Activated T-cell treated with anti-CD3 and anti-CD28 coated beads for 1 hour (primary cell): ENCODE measurements at places on chromosomes 3 and 15.

DNA sequence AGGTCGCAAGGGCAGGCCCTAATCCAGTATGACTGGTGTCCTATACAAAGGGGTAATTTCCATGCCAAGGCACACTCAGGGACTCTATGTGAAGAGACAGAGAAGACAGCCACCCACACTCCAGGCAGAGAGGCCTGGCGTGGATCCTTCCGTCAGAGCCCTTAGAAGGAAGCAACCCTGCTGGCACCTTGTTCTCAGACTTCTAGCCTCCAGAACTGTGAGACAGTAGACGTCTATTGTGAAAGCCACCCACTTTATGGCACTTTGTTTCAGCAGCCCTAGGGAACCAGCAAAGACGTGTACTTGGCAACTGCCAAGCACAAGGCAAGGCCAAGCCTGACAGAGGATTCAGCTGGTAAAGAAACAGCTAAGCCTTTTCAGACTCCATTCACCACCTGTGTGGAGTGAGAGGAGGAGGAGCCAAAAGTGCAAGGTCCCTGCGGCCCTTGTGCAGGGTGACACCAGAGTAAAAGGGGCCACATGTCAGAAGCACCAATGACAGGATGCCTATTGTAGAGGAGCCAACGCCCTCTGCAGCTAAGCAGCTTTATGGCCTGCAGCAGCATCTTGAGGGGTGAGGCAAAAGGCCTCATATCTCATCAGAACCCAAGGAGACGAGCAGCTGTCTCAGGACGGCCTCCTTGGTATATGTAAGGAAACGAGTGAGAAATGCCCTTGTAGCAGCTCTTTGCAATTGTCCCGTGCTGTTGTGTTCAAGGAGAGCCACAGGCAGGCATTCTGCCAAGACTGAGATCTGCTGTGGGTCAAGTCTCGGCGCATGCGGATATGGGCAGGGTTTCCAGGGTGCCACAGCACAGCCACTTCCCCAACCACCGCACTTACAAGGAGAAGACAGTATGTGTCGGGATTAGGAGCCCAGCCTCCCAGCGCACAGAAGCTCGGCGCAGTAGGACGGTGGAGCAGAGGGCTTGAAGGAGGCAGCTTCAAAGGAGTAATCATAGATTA, 121.5 kb upstream of the LIPC start:
- DNase-seq, result no peak

DNA sequence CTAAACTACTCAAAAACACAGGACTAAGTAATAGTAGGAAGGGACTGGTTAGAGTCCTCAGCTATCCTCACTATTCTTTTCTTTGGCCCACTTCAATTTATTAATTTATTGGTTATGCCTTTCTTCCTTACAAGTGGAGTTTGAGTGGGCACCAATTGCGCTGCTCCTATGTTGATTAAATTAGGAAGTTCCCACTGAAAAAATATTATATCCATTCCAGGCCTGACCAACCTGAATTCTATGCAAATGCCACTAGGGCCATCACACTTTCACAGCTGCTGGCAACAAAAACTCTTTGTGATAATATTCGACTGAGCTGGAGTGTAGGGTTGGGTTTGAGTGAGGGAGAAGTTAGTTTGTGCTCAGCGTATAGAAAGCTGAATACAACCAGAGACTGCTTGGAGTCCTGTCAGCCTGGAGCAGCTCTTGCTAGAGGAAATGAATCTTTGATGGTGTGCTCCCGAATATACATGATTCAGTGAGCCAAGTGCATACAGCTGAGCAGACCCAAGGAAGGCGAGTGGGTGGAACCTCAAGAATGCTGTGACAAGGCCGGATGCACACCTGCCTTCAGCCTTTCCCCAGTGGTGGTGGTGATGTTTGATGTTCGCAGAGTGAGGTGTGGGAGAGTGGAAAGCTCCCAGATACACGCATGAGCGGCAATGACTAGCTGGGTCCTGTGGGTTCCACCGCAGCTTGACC, 1.5 kb downstream of the ARHGEF3 start:
- DNase-seq, result peak; percentile 56

DNA sequence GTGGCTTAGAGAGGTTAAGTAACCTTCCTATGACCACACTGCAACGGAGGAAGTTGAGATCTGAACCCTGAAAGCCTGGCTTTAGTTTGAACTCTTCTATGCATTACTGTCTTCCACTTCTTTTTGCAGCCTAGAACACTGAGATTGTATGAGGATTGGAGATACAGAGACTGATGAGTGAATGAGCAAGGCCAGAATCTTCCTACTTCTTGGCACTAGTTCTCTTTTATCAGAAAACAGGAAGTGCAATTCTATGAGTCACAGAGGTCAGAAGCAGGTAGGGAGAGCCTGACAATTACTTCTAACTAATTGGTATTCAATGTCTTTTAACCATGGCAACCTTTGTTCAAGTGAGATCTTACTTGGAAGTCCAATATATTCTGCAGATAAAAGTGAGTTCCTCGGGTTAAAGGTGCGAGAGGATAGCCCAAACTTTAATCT, 219.0 kb downstream of the SHQ1 start:
- no peak for DNase-seq

GRCh38 chr3:60025096-60026050, 975.5 kb upstream of the CFAP20DC start:
- DNase-seq, result no peak

DNA sequence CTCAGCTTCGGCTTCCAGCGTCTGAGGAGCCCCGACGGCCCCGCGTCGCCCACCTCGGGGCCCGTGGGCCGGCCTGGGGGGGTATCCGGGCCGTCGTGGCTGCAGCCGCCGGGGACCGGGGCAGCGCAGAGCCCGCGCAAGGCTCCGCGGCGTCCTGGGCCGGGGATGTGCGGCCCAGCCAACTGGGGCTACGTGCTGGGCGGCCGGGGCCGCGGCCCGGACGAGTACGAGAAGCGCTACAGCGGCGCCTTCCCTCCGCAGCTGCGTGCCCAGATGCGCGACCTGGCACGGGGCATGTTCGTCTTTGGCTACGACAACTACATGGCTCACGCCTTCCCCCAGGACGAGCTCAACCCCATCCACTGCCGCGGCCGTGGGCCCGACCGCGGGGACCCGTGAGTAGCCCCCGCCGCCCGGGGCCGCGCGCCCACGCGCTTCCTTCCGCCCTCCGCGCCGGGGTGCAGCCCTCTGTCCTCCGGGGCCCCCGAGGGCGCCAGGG, 462 bp downstream of the EDEM1 start:
- peak; percentile 32 for DNase-seq

DNA sequence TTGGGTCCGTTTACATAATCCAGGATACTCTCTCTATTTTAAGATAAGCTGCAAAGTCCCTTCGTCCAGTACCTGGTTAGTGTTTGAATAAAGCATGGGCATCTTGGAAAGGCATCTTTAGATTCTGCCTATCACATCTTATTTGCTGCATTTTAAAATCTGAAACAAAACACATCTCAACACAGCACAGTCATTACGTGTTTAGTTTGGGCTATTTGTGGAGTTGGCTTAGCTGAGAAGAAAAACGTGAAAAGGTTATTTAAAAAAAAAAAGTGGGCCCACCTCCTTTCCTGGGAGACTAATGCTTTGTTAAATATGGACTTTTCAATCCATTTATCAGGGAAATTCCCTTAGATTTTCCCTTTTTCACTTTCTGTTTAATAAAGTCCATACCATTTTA, 174.5 kb upstream of the WNT5A start:
- DNase-seq, result no peak

GRCh38 chr15:56805466-56806147, 72.3 kb upstream of the ZNF280D start:
- no peak for DNase-seq

DNA sequence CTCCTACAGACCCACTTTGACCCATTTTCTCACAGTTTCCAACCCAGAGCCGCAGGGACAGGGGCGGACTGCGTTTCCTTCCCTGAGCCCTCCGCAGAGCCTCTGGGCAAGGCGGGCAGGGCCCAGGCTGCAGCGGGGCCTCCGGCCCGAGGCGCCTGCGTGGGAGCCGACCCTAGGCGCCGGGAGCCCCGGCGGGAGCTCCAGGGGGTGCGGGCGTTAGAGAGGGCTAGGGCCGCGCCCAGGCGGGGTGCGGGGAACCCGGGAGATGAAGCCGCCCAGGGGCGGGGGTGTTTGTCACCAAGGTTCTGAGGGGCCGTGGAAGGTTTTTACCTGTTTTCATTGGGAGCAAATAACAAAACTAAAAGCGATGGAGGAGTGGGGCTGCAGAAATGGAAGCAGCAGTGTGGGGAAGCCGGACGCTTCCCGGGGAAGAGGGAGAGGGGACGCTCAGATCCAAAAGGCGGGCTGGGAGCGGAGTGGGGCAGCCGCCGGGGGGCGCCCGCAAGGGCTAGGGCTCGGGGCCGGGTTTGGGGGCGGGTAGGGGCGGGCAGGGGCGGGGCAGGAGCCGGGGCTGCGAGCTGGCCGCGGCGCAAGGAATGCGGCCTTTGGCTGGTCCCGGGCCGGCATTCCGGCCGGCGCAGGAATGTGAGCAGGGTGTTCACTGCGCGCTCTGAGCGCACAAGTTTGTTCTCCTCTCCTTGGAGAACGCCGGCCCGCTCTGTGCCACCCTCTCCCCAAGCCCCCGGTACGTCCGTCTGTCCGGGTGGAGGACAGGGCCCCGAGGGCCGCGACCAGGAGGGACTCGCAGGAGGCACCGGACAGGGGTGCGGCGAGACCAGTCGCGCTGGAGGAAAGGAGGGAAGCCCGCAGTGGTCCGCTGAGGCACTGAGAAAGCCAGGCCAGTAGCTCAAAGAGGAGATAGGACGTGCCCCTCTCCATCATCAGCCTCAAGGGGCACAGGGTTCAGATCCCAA, 61.1 kb downstream of the AMOTL2 start:
- no peak for DNase-seq

- DNase-seq, result no peak
Observed at GRCh38 chr3:102206511-102207031, 228.2 kb upstream of the ZPLD1 start.

GRCh38 chr3:58898513-58898912, 151.3 kb downstream of the CFAP20DC start:
- no peak for DNase-seq

DNA sequence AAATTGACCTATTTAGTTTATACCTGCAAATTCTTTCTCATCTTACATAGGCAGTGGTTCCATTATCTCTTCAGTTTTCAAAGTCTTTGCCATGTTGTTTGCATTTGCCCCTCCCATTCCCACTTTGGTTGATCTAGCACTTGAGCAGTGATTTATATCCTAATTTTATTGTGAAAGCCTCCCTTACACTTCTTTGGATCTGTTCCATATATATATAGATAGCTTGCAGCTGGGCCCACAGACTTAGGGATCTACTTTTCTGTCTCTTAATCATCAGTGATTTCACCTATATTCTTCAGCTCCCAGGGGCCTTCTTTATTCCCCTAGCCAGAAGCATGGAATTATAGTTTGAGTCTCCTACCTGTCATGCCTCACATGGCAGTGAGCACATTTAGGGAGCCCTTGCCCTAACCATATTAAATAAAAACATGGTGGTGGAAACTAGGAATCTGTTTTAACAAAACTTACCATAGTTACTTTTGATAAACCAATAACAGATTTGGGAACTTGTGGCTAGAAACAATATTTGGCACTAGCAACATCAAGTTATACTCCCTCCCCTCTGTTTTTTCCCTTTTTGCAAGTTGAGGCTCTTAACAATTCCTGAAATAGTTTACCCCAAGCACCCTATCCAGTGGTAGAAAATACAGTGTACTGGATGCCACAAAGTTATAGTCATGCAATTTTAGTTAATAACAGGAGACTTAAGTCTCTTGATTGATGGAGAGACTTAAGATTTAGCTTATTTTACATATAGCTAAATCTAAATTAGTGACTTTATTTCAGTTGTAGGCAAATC, 41.7 kb downstream of the ARIH1 start:
- no peak for DNase-seq

DNA sequence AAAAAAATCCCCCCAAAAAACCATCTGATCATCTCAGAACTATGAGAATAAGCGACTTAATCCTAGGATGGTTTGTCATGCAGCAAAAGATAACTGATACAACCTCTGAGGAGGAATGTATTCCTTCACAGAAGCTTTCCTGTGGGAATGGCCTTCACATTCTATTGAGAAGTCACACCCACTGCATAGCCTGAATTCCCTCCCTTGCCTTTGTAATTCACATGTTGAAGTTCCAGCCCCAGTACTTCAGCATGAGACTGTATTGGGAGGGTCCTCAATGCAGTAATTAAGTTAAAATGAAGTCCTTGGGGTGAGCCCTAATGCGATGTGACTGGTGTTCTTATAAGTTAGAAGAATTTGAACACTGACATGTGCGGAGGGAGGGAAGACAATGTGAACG, 395.2 kb downstream of the TUSC7 start:
- no peak for DNase-seq

DNA sequence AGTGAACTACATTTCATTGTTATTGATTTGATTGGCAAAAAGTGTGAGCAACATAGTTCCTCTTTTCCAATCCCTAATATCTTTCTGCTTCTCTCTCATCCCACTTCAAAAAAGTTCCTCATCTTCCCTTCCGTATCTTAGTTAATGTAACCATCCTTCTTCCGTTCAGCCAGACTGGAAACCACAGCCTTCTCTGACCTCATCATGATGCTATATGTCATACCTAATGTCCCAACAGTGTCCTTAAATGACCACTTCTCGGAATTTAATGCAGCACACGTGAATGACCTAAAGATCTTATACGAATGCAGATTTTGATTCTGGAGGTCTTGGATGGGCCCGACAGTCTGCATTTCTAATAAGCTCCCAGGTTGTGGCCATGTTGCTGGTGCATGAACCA, 320.3 kb upstream of the SATB1 start:
- DNase-seq, result no peak

DNA sequence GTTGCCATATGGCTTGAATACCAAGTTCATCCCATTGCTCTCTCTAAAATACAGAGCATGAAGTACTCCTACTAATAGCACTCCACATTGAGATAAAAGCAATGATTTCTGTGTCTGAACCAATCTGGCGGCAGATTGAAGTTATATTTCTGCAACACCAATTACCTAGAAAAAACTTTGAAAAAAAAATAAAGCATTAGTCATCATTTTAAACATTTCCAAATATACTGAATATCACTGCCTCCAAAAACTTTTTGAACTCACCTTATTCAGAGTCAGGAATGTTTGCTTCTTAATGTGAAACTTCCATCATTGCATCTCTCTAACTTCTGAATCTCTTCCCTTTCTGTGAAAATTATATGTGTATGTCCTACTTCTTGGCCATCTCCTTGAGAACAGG, 540.5 kb downstream of the GRM7 start:
- no peak for DNase-seq

DNA sequence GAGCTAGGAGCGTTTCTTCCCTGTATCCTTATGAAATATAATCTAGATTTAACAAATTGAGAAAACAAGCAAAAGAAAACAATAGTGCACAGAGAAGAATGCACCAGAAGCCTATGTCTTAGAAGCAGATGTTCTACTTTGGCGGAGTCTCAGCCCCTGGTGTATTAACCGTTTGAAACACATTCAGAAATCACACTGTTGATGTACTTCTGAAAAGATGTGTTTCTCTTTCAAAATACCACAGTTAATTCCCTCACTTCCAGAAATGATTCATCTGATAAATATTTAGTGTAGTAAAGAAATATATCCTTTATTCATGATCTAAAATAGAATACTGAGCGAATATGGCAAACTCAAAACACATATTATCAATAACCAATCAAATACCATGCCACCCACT, 77.7 kb downstream of the CBLB start:
- no peak for DNase-seq
